ENCODE measurements at places on chromosomes 7 and 10. TPM values are rescaled to one million over a fixed set of nuclear protein-coding genes. Genes with fewer than 3 reads are reported as not detected.

Gene GPR146
- total RNA-seq, result 0.79 TPM

DNA sequence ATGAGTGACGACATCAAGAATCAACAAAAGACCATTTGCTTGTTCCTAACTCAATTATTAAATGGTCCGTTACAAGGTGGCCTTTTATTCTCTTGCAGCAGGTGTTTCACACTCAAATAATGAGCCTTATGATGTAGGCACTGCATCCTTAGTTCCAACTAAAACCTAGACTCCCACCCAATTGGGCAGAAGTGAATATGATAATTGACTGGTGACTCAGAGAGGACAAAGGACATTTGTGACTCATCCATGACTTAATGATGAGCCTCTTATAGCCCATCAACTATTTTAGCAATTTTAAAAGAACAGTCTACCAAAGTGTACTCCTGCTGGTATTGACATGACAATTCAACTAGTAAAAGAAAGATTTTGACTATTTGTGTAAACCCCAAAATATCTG, 1027.8 kb upstream of the PHF14 start:
- DNase-seq, result no peak

Gene CALHM3
- not detected for total RNA-seq

DNA sequence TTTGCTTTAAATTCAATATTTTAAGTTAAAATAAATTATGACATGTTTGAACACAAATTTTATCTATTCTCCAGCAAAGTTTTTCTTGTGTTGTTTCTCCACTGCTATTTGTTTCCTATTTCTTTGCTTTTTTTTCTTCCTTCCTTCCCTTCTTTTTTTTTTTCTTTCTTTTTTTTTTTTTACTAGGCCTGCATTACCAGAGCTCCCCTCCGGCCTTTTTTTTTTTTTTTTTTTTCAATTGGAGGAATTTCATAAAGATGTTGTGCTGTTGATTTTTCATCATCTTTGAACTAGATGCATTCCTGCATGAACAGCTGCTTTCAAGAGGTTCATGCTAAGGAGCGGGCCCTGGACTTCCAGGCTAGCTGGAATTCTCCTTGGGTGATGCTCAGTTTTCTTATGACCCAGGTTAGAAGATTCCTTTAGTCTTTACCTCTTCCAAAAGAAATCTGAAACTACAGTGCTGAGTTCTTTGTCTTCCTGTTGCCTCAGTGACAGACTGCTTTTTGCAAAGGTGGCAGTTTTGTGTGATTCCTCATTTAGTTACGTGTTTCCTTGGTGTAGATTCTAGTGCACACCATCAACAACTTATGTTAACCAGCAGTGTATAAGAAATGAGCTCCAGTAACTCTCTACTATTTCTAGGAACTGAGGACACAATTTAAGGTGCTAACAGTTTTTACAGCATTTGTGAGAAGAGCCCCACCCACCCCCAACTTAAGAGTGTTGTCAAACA, 4.8 kb upstream of the CAMK1D start:
- DNase-seq, result no peak

Gene EBLN1
- total RNA-seq, result not detected

GRCh38 chr10:63105225-63106110, 27.7 kb upstream of the NRBF2 start:
- DNase-seq, result no peak

Gene PTER
- total RNA-seq, result 9.4 TPM

DNA sequence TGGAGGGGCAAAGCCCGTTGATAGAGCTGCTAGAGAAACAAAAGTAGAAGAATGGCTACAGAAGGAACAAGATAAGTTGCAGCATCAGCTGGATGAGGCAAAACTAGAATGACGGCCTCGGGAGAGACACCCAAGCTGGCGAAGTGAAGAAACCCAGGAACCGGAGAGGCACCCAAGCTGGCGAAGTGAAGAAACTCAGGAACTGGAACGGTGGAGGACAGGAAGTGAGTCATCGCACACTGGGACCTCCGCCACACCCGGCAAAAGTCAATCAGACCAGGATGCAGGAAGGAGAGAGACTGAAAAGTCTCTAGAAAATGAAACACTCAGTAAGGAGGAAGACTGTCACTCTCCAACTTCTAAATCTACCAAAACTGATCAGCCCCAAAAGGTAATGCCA, 133.0 kb upstream of the NEBL start:
- no peak for DNase-seq

DNA sequence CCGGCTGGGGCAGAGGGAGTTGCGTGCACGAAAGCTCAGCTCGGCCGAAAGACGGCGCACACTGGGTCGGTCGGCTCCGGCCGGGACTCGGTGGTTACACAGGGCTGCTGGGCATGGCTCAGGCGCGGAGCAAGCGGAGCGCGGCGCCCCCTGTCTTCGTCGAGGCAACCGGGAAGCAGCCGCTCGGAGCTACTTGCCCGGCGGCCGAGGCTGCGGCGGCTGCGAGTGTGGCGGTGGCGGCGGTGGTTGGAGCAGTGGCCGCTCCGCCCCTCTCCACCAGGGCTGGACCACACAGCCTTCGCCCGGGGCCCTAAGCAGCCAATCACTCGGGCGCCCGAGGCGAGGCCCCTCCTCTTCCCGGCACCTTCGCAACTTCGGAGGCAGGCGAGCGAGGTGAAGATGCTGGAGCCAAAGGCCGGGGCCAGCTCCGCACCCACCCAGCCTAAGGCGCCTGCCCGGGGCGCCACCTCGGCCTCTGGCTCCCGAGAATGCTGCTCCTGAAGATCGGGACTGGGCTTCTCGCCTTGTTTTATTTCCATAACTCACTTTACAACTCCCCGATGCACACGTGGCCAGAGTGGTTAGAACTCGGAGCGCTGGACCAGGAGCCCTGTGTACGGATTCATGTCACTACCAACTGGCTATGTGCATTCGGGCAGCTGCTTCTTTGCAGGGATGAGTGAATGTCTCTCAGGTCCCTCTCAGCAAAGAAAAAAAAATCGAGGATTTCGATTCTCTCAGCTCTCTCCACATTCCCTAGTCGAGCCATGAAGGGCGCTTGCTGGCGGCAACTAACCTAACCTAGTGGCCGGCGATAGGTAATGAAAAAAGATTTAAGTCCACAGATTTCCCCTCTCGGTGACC, at the start of gene TLL2:
Gene TLL2 (minus strand): TSS at position 229 of the 864 bp plus-strand sequence. CDS start 241 bp downstream, outside the sequence.
- peak; percentile 96 for DNase-seq

DNA sequence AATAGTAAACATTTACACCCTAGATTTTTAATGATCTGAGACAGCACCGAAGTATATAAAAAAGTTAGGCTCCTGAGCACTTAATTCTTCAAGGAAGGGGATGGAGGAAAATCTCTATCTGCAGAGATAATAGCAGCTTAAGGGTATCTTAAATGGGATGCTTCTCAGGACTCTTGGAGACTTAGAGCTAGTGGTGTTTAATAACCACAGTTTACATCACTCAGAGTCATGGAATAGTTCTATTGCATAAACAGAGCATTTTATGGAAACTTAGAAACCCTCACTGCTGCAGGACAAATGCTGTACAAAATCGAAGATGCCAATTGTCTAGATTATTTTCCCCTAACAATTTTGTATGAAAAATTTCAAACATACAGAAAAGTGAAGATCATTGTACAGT, 398.9 kb upstream of the GALNT17 start:
- no peak for DNase-seq

DNA sequence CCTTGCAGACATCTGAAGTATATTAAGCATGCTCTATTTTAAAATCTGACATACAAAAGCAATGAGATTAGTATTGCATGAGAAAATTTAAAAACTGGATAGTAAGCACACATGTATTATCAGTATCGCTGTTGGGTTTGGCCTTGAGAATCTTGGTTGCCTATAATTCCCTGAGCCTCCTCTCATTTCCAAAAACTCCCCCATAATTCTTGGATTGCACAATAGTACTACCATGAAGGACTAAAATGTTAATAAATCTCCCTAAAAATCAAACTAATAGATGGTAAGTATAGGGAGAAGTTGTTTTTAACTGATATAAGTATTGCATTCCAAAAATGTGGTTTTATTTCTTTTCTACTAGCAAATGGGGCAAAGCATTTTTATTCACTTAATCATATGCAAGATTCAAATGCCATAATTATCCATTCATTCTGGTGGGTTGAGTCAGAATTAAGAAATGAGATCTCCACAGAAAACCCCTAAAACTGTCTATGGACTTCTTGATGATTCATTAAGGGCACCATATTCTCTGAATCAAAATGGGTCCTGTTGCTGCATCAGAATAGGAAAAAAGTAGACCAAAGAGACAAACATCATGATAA, 10.3 kb upstream of the VIM start:
- DNase-seq, result no peak

GRCh38 chr7:76285604-76286374, 16.7 kb upstream of the HSPB1 start:
- no peak for DNase-seq

GRCh38 chr10:112783351-112784021, 166.6 kb upstream of the TCF7L2 start:
- DNase-seq, result peak; percentile 37

GRCh38 chr7:42493436-42494198, 256.6 kb upstream of the GLI3 start:
- peak; percentile 79 for DNase-seq

- DNase-seq, result no peak
Measured at GRCh38 chr7:75722373-75722772, 16.4 kb downstream of the HIP1 start.

DNA sequence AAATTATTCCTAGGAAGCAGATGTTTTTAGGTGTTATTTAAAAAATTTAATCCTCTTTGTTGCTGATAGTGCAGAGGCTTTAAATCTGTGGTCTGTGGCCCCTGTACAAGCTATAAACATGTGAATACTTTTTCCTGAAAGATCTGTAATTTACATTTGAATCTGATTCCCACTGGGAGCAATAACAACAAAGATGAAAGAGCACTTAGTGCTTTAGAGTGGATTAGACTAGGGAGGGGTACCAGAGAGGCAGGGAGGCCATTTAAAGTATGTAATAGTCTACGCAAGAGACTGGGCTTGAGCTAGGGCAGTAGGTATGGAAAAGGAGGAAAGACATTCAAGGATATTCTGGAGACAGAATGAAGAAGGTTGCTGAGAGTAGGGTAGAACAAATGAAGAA, 19.1 kb downstream of the BTRC start:
- peak; percentile 23 for DNase-seq

- DNase-seq, result peak; percentile 66
Measured at GRCh38 chr10:14953424-14954000, 384 bp downstream of the DCLRE1C start.

DNA sequence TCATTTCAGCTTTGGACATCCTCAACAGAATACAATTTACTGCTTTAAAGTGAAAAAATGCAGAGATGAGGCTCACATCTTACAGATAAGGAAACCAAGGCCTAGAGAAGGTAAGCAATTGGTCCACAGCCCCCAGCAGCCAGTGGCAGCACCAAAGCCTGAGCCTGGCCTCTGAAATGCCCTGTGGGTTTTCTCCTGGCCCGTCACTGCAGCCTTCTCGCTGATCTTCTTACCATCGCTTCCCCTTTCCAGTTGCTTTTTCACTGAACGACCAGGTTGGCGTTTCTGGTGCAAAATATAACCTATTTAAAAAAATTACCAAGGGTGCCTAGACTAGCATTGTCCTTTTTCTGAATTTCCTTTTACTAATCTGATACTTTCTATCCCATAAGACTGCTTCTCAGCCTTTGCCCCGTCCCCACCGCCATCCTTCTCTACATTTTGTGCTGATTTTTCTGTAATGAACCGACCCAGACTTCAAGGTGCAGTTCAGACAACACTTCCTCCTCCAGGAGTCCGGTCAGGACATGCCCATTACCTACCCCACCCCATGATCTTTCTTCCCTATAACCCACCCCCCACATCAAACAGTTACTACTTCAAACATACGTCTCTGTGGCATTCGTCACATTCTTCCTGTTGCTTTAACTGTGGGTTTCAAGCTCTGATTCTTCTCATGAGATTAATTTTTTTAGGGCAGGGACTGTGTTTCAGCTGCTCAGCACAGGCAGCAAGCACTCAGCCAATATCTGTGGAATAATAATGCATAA, 289.4 kb downstream of the DNAJB6 start:
- no peak for DNase-seq

Gene DEPP1
- not detected for total RNA-seq

Gene GATA3
- not detected for total RNA-seq

GRCh38 chr7:26862834-26863233, 1.6 kb downstream of the SKAP2 start:
- DNase-seq, result no peak

Gene FGF8
- total RNA-seq, result 32.2 TPM

Gene PNLIP
- total RNA-seq, result not detected

DNA sequence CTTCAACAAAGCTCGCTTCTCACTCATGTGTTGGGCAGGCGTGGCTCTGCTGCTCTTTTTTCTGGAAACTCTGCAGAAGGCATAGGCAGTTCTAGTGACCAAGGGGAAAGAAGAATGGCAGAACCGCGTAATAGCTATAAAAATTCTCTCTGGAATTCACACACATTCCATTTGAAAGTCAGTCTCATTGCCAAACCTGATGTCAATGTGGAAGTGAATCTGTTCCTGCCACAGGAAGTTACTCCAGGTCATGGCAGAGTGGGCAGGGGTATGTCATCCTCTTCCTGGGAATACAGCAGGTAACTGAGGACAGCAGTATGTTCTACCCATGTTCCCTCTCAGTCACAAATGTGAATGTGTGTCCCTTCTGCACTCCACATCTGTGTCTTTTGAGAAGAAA, 8.2 kb upstream of the PAXIP1 start:
- no peak for DNase-seq

DNA sequence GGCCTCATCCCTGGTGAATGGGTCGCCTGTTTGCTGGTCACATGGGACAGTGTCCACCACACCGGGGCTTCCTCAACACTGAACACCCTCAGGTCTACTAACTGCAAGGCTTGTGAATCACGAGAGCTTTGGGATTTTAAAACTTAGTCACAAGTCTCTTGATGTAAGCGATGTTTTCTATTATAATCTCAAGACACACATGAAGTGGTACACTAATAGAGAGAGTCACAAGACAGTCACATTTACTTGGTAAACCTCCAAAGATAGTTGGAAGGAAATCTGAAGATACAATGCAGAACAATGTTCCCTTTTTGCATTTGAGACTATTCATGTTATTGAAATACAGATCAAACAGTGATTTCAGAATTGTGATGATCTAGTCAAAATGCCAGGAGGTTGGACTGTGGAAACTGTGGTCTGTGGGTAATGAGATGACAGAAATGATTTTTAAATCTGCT, 233.1 kb upstream of the KLF6 start:
- DNase-seq, result no peak

Gene TLX1
- not detected for total RNA-seq

Measured in neural progenitor cell (in vitro differentiated cells).